ENCODE measurements at places on chromosomes 5 and 9. TPM values are rescaled to one million over a fixed set of nuclear protein-coding genes. Genes with fewer than 3 reads are reported as not detected.
A peak's percentile ranks its signal among the peaks of the same experiment; 100 is the strongest.

Gene PPP2R2B
- total RNA-seq, result 0.74 TPM

Gene FOXD4L4
- total RNA-seq, result 0.24 TPM

Gene BARHL1
- not detected for total RNA-seq

Gene CYFIP2
- 18.1 TPM for total RNA-seq

Gene MAMDC2
- total RNA-seq, result 19.6 TPM

Gene RNF180
- 16.9 TPM for total RNA-seq

Gene FBP2
- total RNA-seq, result 0.62 TPM

Gene SECISBP2
- 17.1 TPM for total RNA-seq

Gene MPDZ
- total RNA-seq, result 63.1 TPM

Gene SLC35D2
- 14.1 TPM for total RNA-seq

Gene HMHB1
- not detected for total RNA-seq

Gene FRRS1L
- total RNA-seq, result 4.4 TPM

Gene GRIN1
- not detected for total RNA-seq

Gene DAB2
- 67.3 TPM for total RNA-seq

Gene DAB2IP
- 41.6 TPM for total RNA-seq

Gene CATSPER3
- 0.68 TPM for total RNA-seq

GRCh38 chr5:27241564-27242257 lies 203.3 kb upstream of the CDH9 start:
- no peak for DNase-seq

- no peak for DNase-seq
These were observed 415.8 kb downstream of the ACTL7B start for GRCh38 chr9:108439947-108440346.

- DNase-seq, result no peak
These were observed 345.9 kb upstream of the CD180 start for GRCh38 chr5:67542479-67542878.

- DNase-seq, result no peak
These were observed 79.0 kb upstream of the TMEM252 start for GRCh38 chr9:68619636-68620035.

DNA sequence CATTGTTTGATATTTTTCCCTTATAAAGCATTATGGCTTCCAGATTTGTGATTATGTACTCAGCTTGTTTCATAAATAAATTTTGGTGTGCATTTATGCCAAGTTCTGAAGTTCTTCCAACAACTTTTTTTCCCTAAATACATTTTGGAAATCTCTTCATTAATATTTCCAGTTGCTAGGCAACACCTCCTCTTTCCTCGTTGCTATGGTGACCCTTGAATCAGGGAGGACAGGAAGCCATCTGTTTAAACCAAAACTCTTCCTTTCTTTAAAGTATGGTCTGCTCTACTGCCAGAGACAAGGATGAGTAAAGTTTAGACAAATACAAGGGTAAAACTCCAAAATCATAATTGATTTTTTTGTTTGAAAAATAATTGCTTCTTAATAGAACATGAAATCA lies 779.3 kb downstream of the CDH9 start:
- DNase-seq, result no peak

DNA sequence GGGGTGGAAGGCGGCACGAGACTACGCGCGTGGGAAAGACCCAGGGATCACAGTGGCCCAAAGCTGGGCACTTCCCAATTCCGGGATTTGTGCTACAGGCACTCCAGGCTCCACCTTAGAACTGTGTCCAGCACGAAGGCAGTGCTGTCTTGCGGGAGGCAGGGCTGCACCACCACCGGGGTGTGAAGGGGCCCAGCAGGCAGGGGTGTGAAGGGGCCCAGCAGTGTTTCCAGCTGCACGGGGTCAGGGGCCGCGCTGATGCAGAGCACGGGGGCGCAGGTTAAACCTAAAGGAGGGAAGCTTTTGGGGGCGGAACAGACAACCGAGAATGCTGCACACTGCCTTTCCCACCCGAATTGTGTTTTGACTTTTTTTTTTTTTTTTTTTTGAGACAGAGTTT lies 1.1 kb upstream of the PDCD6 start:
- no peak for DNase-seq

DNA sequence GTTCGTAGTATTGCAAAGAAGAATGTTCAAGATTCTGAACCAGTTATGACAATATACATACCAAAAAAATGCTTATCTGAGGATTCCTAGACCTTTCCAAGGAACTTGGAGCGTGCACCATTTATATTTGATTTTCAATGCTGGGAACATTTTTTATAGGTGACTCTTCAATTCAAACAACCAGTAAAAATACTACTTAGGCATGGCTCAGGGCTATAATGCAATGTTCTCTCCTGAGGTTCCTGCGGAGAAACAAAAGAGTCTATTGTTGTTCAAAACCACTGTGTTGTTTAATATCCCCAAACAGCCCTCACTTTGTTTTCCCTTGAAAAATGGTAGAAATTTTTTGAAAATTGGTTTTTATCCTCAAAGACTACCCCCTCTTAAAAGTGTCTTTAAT lies 335.7 kb upstream of the IZUMO3 start:
- no peak for DNase-seq

DNA sequence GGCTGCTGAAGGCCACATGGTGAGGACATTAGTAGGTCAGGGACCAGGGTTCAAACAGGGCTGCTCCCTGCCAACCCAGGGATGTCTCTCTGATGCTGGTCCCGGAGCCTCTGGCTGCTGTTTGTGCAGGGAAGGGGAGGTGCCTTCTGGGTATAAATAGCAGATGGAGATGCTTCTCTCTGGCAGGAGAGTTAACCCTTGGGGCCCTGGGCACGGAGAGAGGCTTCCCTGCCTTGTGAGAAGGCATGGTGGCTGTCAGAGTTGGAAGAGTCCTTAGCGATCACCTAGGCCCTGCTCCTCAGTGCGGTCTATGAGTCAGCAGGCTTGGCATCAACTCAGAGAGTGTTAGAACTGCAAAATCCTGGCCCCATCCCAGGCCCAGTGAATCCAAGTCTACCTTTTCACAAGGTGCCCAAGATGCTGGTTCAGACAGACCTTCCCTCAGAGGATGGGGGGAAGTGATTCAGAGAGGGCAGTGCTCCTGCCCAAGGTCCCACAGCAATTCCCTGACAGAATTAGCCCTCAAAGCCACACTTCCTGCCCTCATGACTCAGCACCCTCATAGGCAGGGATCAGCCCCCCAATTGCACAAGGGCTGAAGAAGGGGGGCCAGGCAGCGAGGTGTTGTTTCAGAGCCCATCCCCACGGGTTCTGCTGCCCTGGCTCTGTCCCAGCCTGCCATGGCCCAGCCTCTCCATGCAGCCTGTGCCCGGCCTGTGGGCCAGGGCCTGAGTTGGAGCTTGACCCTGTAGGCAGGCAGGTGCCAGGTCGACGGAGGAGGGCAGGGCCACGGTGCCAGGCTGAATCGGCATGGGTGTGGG lies 25.6 kb downstream of the CAMK2A start:
- peak; percentile 34 for DNase-seq

- no peak for DNase-seq
These were observed 10.6 kb downstream of the IFNA1 start for GRCh38 chr9:21450733-21451394.

DNA sequence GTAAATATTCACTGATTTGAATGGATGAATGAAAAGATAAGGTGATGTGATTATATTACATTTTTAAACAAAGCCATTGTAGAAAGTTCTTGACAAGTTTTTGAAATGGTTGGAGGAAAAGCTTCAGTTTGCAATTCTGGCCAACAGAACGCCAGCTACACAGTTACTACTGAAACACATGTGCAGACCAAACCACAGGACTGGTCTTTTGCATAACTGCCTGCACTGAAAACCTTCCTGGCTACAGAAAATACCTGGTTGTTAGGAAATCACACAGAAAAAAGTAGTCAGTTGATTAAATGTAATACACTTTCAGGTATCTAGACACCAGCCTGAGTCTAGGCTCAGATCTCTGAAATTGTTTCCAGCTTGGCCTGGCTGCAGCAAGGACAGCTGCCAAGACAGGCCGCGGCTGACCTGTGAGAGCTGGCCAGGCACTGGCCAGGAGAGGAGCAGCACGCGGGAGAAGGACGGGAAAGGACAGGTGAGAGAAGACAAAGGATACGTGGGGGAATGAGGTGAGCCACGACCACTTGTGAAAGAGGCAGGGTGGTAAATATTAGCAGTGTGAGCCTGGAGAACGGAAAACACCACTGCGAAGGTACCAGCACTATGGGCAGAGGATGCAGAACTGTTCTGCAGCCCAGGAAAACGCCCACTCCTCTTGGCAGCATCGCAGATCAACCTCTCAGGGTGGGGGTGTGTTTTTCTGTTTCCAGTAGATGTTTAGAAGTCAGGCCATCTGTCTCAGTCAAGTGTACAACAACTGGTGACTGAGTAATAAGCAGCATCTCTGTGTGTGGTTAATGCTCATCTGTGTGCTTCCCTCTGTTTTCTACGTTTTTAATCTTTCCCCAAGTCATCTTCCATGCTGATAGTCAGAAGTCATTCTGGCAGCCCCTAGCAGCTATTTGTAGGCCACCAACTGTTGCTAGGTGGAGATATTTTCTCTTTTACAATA lies 137.4 kb downstream of the SCAMP1 start:
- DNase-seq, result no peak

- DNase-seq, result no peak
These were observed 11.8 kb upstream of the ZDHHC11 start for GRCh38 chr5:862367-863243.

- peak; percentile 21 for DNase-seq
These were observed 1157.9 kb downstream of the TAF11L14 start for GRCh38 chr5:18792145-18792544.

DNA sequence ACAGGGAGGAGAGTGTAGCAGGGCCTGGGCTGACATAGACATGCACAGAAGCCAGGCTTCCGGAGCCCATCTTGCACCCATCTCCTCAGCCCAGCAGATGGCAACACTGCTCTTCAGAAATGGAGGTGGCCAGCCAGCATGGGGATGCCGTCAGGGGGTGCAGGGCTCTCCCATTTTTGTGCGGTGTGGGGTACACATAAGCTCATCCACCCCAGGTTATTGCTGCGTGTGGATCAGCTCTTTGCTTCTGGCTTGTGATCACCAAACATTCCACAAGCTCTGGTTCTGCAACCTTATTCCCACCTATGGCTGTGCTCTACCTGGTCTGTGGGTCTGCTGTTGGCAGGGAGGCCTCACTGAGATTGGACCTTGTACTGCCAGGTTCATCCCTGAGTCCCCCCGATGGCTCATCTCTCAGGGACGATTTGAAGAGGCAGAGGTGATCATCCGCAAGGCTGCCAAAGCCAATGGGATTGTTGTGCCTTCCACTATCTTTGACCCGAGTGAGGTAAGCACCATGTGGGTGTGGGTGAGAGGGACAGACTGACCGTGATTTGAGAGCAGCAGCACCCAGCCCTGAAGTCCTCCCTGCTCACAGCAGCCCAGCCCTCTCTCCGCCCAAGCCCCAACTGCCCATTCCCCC lies 17.3 kb downstream of the SLC22A5 start:
- DNase-seq, result peak; percentile 78

DNA sequence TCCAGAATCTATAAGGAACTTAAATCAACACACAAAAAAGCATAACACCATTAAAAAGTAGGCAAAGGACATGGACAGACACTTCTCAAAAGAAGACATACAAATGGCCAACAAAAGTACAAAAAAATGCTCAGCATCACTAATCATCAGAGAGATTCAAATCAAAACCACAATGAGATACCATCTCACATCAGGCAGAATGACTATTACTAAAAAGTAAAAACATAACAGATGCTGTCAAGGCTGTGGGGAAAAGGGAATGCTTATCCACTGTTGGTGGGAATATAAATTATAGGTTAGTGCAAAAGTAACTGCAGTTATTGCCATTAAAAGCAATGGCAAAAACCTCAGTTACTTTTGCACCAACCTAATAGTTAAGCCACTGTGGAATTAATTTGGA lies 32.2 kb upstream of the SPATA31D4 start:
- DNase-seq, result no peak

DNA sequence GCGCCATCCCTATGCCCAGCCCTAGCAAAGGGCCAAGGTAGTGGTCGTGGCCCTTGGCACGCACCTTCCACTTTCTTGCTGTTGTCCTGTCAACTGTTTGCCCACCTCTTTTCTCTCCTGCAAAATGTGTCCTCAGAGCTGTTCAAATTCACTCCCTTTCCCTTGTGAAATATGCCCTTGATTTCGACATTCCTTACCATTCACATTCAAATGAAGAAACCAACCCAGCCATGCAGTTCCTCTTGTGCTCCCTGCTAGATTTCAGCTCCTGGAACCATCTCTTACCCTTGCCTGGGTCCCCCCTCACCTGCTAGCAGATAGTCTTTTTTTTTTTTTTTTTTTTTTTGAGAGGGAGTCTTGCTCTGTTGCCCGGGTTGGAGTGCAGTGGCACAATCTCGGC lies 19.6 kb upstream of the HRH2 start:
- no peak for DNase-seq

GRCh38 chr5:138722544-138723177 lies 30.6 kb upstream of the CTNNA1 start:
- no peak for DNase-seq

DNA sequence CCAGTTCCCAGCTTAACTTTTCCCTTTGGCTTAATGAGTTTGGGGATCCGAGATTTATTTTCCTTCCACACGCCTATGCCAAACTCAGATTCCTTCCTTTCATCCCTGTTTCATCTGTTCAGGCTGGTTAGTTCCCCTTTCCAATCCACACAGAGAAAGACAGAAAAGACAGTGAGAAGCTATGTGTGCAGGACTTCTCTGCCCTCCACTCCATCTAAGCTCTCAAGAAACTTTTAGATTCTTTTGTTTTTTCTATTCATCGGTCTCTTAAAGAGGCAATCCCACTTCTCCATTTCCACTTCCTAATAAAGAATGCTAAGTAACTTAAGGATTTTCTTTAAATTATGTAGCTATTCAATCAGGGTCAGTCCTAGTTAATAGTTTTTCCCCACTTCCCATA lies 11.2 kb downstream of the ITGA1 start:
- DNase-seq, result no peak

DNA sequence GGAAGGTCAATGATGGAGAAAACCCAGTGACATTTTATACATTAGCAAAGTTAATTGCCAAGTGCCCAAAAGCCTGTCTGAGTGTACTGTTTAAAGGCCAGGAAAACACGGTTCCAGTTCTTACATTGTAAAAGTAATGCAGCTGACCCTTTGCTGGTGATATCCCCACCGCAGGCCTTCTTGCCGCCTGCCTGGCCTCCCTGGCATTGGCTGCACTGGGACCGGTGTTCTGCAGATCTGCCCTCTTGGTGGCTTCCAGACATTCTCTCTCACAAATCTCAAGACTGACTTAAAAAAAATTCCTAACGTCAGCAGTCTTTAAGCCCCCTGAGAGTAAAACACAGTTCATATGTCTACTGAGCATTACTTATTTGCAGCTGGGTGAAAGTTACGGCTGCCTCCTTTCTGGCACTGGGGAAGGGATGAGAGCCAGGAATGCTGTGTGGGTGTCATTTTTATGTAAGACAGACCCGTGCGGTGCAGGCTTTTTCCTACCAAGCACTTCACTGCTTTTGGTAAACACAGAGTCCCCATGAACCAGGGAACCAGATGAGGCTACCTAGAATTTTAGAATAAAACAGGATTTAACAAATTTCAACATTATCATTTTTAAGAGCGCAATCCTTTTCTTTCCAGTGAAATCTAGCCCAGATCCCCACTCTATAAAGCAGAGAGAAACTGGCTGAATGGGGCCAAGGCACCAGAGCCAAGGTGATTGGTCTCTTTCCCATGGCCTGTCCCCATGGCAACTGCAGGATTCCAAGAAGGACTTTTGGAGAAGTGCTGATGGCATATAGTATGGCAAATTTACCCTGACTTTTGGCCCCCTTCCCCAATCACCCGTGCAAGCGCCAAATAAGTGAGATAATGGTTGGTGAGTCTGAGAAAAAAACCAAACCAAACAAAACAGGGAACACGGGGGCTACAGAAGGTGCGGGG lies 80.8 kb downstream of the LMNB1 start:
- DNase-seq, result no peak
